ENCODE measurements at places on chromosomes 13 and 19.
A peak's percentile ranks its signal among the peaks of the same experiment; 100 is the strongest.

DNA sequence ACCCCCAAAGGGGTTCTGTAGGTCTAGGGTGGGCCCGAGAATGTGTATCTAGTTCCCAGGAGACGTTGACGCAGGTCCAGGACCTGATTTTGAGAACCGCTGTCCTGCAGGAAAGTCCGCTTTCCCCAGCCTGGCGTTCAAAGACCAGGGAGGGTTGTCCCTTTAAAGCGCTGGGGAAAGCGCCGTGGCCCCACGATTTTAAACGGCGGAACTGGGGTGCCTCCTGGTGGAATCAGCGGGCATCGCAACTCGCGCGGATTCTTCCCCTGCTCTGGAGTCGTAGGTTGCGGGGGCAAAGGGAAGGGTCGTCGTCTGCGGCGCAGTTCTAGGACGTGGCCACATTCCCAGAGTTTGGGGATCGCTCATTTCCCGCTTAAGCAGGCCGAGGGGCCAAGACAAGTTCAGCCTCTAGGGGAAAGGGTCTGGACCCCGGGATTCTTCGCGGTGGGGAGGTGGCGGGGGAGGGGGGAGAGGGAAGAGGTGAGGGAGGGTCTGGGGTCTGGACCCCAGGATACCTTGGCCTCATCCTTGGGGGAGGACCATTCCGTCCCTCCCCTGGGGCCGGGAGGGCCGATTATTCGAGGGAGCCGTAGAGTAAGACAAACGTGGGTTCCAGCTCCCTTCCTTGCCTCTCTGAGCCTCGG is 7.7 kb downstream of the PNMA8B start:
- H3K4me3 ChIP-seq = no peak overlapping the region
- no peaks in the 10 kb centered on the region for H3K36me3 ChIP-seq
- H3K4me1 ChIP-seq = peaks cover 15% of the 10 kb centered on the region
- no peak overlapping the region for H3K27ac ChIP-seq

DNA sequence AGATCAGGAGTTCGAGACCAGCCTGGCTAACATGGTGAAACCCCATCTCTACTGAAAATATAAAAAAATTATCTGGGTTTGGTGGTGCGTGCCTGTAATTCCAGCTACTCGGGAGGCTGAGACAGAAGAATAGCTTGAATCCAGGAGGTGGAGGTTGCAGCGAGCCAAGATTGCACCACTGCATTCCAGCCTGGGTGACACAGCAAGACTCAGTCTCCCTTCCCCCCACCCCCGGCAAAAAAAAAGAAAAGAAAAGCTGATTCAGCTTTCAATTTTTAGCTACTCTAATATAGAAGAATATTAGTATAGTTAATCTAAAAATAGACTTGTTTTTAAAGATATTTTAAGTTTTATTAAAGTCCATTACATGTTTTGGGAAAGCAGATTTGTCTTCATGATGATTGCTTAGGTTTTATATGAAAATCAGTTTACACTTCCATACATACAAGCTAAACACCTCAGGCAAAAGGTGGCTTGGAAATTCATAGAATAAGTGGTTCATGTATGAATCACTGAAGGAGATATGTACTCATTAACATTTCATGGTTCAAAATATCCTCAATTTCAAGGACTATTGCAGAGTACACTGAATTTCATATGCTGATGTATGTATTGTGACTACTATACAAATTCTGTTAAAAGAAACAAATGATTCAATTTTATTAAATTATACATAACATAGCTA is 165.2 kb downstream of the TDRD3 start:
- H3K4me1 ChIP-seq = no peaks in the 10 kb centered on the region
- no peaks in the 10 kb centered on the region for H3K27me3 ChIP-seq
- no peak overlapping the region for H3K27ac ChIP-seq
- H3K36me3 ChIP-seq = peaks cover 9% of the 10 kb centered on the region
- H3K4me3 ChIP-seq = no peak overlapping the region

- no peaks in the 10 kb centered on the region for H3K27me3 ChIP-seq
- no peak overlapping the region for H3K4me3 ChIP-seq
- DNase-seq = no peak
- H3K27ac ChIP-seq = no peak overlapping the region
- no peaks in the 10 kb centered on the region for H3K4me1 ChIP-seq
- H3K36me3 ChIP-seq = peaks cover 7% of the 10 kb centered on the region
Observed at GRCh38 chr13:76738616-76739015, 147.6 kb downstream of the KCTD12 start.

GRCh38 chr13:47835470-47836228 is 165.4 kb downstream of the SUCLA2 start:
- no peaks in the 10 kb centered on the region for H3K36me3 ChIP-seq
- DNase-seq = no peak
- no peak overlapping the region for H3K27ac ChIP-seq
- peaks cover 3% of the 10 kb centered on the region for H3K27me3 ChIP-seq

GRCh38 chr13:30864433-30865122 is 41.5 kb upstream of the MEDAG start:
- no peak overlapping the region for H3K4me3 ChIP-seq
- H3K36me3 ChIP-seq = no peaks in the 10 kb centered on the region
- no peak for DNase-seq
- H3K27ac ChIP-seq = no peak overlapping the region

DNA sequence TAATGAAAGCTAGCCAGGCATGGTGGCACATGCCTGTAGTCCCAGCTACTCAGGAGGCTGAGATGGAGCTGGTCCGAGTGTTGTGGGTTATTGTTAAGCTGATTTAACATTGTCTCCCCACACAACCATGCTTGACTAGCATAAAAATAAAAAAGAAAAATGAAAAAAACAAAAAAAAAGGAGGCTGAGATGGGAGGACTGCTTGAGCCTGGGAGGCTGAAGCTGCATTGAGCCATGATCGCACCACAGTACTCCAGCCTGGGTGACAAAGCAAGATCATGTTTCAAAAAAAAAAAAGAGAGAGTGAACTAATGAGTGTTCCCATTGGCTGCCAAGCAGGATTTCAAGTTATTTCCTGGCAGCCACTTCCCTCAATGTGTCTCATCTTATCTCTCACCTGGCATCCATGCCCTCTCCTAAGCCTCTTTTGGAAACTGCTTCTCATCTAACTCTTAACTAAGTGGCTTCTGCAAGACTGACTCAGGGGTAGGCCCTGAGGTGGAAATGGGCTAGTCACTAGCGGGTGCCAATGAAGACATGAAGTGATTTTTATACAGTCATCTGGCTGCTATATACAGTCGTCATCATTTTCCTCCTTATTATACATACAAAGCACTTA is 4.9 kb downstream of the THAP8 start:
- no peak overlapping the region for H3K27ac ChIP-seq
- DNase-seq = no peak
- peak overlapping the region; percentile 41 for H3K4me3 ChIP-seq
- H3K36me3 ChIP-seq = no peaks in the 10 kb centered on the region
- no peaks in the 10 kb centered on the region for H3K27me3 ChIP-seq

DNA sequence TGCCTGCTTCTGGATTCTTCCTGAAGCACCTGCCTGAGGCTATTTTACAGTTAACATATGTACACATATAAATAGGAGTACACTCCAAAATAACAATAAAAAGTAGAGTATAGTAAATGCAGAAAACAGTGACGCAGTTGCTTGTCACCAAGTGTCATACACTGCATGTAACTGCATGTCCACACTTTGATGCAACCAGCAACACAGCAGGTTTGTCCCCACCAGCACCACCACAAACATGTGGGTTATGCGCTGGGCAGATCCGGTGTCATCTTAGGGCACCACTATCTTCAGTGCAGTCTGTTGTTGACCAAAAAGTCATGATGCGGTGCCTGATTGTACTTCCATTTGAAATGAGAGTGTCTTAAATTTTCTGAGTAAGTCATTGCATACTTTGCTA is 51.3 kb downstream of the COL4A2 start:
- H3K4me1 ChIP-seq = peaks cover 2% of the 10 kb centered on the region
- H3K36me3 ChIP-seq = no peaks in the 10 kb centered on the region
- no peak overlapping the region for H3K4me3 ChIP-seq
- no peak for DNase-seq
- H3K27ac ChIP-seq = no peak overlapping the region

GRCh38 chr13:37534676-37535075 is 63.9 kb downstream of the POSTN start:
- no peaks in the 10 kb centered on the region for H3K27me3 ChIP-seq
- no peak overlapping the region for H3K27ac ChIP-seq
- H3K36me3 ChIP-seq = peaks cover 3% of the 10 kb centered on the region
- no peak overlapping the region for H3K4me3 ChIP-seq

DNA sequence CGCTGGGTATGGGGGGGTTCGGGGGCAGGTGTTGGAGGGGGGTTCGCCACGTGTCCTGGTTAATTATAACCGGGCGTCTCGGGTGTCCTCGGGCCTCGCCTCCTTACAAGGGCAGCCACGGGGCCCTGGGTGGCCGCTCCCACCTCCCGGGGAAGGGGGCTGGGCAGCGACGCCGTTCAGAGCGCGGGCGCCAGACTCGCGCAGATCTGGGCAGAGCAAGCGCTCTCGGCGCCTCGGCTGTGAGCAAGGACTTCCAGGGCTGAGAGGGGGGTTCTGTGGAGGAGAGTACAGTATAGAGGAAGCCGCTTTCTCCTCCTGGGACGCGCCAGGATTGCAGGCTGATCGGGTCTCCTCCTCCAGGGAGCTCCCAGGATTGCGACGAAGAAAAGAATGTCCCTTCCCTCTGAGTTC is 1.0 kb upstream of the CKM start:
- no peak overlapping the region for H3K27ac ChIP-seq
- no peak for DNase-seq
- no peaks in the 10 kb centered on the region for H3K4me1 ChIP-seq
- H3K36me3 ChIP-seq = no peaks in the 10 kb centered on the region

DNA sequence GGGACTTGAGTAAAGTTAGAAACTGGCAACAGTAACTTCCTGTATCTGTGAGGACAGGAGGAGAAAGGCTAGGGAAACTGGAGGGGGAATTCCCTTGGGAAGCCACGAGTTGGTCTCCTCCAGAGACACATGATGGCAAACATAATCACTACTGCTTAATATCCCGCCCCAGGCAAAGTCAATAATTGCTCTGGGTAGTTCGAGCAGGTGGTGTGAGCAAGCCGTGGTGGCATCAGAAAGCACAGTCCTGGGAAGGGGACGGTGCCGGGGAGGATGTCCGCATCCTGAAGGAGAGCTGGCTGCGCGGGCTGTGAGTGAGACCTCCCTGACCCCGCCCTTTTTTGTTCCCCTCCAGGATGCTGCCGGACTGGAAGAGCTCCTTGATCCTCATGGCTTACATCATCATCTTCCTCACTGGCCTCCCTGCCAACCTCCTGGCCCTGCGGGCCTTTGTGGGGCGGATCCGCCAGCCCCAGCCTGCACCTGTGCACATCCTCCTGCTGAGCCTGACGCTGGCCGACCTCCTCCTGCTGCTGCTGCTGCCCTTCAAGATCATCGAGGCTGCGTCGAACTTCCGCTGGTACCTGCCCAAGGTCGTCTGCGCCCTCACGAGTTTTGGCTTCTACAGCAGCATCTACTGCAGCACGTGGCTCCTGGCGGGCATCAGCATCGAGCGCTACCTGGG is 1.4 kb downstream of the FFAR2 start:
- peaks cover 7% of the 10 kb centered on the region for H3K27me3 ChIP-seq
- H3K36me3 ChIP-seq = peaks cover 3% of the 10 kb centered on the region
- H3K27ac ChIP-seq = no peak overlapping the region
- H3K4me3 ChIP-seq = no peak overlapping the region

- no peaks in the 10 kb centered on the region for H3K36me3 ChIP-seq
- H3K4me1 ChIP-seq = peaks cover 6% of the 10 kb centered on the region
- H3K4me3 ChIP-seq = no peak overlapping the region
- peak overlapping the region; percentile 46 for H3K27ac ChIP-seq
Observed at GRCh38 chr19:17205237-17206140, 9.7 kb upstream of the USE1 start.

DNA sequence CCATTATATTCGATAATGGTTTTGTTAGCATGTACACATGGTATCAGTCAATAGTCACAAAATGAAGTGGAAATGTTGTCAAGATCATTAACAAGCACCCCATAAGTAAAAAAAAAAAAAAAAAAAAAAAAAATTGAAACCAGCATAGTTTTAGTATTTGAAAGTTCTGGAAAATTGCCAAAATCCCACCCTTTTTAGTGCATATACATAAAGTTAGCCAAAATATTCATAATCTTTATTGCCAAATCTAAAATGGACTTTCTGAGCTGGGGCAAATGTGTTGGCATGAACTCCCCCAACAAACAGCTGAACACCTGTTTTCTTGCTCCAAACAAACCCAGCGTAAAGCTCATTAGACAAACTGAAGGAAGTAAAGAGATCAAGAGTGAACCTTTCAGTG is 73.9 kb downstream of the MZT1 start:
- no peaks in the 10 kb centered on the region for H3K36me3 ChIP-seq
- DNase-seq = no peak
- no peak overlapping the region for H3K27ac ChIP-seq
- peaks cover 17% of the 10 kb centered on the region for H3K27me3 ChIP-seq
- H3K4me3 ChIP-seq = no peak overlapping the region

DNA sequence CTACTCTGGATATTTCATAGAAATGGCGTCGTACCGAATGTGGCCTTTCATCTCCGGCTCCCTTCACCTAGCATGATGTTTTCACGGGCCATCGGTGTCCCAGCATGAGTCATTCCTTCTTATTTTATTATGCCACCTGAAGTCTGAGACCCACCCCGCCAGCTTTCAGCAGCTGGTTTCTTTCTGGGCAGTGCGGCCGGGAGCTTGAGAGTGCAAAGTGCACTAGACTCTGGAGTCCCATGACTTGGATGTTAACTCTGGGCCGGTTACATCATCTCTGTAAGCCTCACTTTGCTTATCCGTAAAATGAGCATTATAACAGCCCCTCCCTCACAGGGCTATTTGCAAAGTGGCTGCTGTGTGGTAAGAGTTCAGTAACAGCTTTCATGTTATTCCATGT is 5.8 kb upstream of the KMT5C start:
- no peaks in the 10 kb centered on the region for H3K36me3 ChIP-seq
- H3K4me1 ChIP-seq = peaks cover 6% of the 10 kb centered on the region
- no peak for DNase-seq

DNA sequence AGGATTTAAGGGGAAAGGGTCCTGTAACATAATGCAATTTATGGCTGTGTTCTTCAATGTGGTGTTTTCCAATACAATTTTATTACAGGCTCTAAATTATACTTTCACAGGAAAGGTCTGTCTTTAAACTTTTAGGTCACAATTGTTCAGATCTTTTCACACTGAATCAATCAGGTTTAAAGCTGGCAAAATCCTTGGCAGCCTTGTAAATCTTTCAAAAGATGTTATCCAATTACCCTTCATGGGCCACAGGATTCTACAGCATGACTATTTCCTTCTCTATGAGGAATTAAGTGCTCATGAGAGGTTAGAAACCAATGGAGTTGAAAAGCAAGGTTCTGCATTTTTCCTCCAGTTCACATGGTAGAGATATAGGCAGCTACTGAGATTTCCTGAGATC is 211.5 kb upstream of the MIR17HG start:
- no peak for DNase-seq
- no peak overlapping the region for H3K27ac ChIP-seq
- no peaks in the 10 kb centered on the region for H3K36me3 ChIP-seq
- no peaks in the 10 kb centered on the region for H3K27me3 ChIP-seq
- H3K4me1 ChIP-seq = no peaks in the 10 kb centered on the region
- H3K4me3 ChIP-seq = no peak overlapping the region

DNA sequence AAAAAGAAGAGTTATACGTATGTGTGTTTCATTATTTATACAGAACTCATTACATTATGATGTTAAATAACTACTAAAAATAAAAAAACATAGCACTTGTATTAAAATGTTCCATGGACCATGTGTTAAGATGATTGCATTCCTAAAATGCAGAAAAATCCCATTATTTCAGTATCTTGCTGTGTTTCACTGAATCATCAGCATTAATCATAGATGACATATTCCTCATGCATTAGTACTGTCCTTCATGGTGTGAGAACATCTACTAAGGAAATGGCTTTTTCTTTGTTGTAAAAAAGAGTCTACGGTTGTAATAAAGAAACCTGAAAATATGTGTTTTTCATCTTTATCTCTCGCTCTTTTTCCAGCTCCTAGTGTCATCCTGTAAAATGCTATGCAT is 416.5 kb downstream of the FGF14 start:
- H3K27ac ChIP-seq = no peak overlapping the region
- peaks cover 4% of the 10 kb centered on the region for H3K27me3 ChIP-seq
- no peak for DNase-seq
- no peaks in the 10 kb centered on the region for H3K4me1 ChIP-seq
- no peaks in the 10 kb centered on the region for H3K36me3 ChIP-seq
- no peak overlapping the region for H3K4me3 ChIP-seq
